ENCODE measurements at places on chromosomes 7 and 10.

- DNase-seq: no peak
These were observed 66.5 kb upstream of the SKAP2 start for GRCh38 chr7:26930845-26931244.

- no peak for DNase-seq
These were observed 6.1 kb upstream of the NCAPG2 start for GRCh38 chr7:158710651-158711102.

DNA sequence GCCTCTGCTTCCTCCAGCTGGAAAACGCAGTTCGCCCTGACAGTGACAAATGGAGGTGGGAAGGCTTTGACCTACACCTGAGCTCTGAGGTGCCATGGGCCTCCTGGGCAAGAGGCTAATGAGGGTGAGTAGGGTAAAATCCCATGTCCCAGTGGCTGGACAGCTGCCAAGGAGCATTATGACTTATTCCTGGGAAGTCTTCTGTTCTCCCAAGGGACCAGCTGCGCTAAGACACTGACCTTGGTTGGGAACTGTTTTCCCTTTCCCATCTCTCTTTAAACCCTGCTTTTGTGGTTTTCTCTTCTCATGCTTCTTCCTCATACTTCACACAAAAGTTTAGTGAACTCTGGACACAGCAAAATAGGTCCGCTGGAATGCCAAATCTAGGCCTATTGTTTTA, 72.6 kb downstream of the COPG2 start:
- DNase-seq: no peak

DNA sequence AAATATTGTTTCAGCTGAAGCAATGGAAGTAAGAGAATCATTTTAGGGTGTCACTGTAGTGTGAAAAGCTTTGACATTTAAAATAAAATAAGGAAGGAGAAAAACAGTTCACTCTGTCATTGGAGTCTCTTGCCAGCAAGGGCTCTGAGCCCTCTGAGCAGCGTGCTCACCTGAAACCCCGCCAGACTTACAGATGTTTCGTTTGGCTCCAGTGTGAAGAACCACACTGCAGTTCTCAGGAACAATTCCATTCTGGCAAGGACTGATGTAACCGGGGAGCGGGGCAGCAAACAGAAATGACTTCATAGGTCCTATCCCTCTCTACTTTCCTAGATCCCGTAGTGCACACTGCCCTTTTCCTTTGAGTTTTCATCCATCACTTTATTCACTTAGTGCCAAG, 164.3 kb downstream of the CELF2 start:
- no peak for DNase-seq

DNA sequence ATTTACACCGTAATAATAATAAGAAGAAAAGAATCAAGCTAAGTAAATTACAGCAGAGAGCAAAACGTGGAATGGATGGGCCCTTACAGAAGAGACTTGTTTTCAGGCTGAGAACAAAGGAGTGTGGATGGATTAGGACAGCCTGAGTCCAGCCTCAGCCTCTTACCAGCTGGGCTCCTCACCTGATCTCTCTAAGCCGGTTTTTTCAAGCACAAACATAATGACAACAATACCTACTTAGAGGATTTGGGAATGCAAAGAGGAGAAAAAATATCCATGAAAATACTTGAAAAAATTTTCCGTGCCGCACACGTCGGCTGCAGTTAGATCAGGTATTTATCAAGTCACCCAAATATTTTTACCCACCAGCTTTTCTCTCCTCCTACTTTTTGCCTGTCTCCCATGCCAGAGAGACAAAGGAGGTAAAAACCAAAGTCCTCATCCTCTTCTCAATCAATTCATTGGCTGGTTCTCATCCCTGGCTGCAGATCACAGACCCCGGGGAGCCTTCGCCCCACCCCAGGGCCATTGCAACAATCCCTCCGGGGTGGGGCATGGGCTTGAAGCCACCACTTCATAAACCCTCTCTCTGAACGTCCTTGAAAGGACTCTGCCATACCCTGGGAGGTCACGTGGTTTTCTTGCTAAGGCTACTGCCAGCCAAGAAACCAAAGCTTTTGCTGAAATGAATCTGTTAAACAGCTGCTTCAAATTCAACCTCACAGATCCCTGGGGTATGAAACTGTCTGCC, 29.7 kb upstream of the GTF2I start:
- no peak for DNase-seq

- no peak for DNase-seq
These were observed 23.1 kb downstream of the KCP start for GRCh38 chr7:128887169-128888038.

GRCh38 chr10:32938554-32939061, 19.4 kb downstream of the ITGB1 start:
- DNase-seq: peak; percentile 36

GRCh38 chr7:129332254-129333035, 101.8 kb upstream of the STRIP2 start:
- peak; percentile 22 for DNase-seq

DNA sequence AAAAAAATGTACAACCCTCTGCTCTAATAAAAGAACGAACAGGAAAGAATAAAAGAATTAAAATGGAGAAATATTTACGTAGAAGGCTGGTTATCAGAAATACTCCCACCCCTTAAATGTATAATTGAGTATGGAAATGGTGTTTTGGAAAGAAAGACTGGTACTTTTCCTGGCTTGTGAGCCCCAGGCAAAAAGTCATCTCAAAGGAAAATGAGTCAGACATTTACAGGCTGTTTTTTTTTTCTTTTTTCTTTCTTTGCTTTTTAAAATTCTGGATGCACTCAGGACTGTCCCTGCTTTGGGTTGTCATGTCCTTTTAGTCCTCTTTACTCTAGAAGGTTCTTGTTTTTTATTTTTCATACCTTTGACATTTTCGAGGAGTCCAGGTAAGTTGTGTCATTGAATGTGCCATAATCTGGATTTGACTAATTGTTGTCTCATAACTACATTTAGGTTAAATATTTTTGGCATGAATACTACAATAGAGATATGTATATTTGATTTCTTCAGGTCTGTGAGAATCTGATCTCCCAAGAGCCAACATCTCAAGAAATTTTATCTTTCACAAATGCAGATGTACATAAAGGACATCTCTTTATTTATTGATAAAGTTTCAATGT, 313.0 kb upstream of the GLI3 start:
- DNase-seq: no peak

DNA sequence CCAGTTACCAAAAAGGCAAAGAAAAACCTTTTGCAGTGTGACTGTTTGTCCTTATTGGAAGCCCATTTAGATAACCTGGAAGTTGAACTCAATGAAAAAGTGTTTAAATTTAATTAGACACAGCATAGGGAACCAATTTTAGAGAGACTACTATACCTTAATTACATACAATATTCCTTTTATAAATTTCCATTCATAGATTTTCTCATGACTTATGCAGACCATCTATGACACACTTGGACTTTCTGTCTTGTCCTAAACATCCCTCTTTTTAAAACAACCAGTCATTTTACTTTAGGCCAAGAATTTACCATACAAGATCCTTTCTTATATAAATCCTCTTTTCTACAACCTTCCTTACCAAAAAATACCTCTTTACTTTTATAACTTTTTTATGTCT, 61.6 kb downstream of the MTURN start:
- DNase-seq: no peak

DNA sequence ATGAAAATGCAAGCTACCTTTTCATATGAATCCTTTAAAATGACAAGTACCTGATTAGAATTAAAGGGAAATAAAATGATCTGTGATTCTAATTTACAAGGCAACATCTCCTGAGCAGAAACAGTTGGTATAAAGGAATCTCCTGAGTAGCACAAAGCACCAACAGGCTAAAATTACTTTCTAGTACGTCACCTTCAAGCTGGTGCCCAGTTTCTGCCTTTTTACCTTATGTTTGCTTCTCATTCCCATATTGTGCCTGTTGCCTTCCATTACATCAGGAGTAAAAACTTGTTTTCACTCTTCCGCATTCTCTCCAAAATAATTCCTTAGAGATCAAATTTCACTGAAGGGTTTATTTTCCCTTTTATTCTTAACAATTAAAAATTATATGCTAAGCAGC, 587.1 kb upstream of the KCND2 start:
- DNase-seq: no peak

GRCh38 chr7:126489874-126490273, 762.9 kb downstream of the GRM8 start:
- DNase-seq: no peak

- no peak for DNase-seq
These were observed 12.6 kb upstream of the YWHAG start for GRCh38 chr7:76371396-76371795.

GRCh38 chr7:323410-323809, 33.4 kb downstream of the FOXL3 start:
- no peak for DNase-seq

DNA sequence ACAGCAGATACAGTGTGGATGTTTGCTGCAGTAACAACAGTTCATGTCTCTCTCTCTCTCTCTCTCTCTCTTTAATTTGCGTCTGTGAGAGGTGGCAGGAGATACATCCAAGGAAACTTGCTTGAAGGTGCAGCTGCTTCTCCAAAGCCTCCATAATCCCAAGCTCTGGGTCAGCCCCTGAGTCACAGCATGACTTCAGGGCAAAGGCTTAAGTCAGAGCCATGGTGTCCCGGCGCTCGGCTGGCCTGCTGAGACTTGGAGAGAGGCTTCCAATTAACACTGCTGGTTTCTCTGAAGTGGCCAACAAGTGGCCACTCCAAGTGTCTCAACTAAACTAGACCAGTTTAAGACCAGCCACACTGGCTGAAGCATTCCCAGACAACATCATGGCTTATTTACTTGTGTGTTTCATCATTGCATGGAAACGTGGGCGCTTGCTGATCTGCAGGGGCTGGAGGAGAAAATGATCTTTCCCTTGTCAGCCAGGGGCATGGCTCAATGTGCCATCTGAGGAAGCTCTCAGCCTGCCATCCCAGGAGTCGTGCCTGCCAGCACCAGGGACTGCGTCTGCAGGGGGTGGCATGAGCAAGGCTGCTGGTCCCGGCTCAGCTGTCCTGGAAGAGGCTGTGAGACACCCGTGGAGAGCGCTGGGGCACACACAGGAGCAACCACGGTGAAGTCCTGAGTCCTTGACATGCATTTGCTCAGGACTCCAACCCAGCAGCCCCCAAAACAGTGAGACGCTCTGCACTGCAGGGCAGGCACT, 254.2 kb downstream of the COBL start:
- DNase-seq: no peak

GRCh38 chr10:45592926-45593325, 79.6 kb downstream of the ZFAND4 start:
- DNase-seq: no peak

DNA sequence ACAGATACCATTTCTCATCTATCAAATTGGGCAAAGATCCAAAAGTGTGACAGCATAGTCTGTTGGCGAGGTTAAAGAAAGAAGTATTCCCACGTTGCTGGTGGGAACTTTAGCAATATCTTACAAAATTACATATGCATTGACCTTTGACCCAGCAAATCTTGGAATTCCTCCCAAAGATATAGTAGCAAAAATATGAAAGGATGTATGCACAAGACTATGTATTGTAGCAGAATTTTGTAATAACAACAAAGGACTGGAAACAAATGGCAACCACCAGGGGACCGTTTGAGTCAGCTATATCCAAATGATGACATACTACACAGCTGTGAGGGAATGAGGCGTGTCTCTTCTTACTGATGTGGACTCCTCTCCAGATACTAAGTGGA, 50.2 kb downstream of the KCNH2 start:
- no peak for DNase-seq

DNA sequence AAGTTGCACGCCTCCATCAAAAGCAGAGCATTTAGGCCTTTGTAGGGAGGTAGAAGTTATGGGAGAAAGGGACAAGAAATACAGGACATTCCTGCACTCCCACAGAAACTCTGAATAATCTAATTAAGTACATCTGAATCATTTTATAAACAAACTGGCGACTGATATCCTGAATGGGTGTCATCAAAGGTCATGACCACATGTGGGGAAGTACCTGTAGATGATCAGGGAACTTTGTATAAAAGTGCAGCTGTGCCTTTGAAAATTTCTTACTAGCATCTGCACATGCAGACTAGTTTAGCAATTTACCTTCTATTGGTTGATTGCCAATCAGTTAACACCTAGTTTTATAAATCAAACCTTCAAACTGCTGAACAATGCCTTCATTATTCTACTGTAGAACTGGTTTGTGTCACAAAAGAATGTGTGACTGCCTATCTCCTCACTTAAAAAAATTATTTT, 17.1 kb downstream of the STEAP4 start:
- DNase-seq: no peak

GRCh38 chr7:151168787-151169162, 1.3 kb upstream of the GBX1 start:
- DNase-seq: no peak

DNA sequence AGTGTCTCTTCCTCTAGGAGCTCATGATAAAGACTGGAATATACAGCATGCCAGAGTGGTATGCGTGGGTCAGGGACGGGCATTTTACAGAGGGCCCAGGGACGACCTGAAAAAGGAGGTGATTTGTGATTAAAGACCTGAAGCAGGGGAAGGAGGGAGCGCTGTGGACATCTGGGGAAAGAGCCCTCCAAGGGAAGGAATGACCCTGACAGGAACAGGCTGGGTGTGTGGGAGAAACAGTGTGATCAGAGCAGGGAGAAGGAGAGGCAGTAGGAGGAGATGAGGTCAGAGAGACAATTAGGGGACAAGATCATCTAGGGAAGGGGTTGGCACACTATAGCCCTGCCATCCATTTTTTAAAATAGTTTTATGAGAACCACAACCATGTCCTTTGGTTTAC, 3.4 kb upstream of the RASSF4 start:
- no peak for DNase-seq

GRCh38 chr7:105839266-105839665, 37.1 kb downstream of the ATXN7L1 start:
- no peak for DNase-seq

DNA sequence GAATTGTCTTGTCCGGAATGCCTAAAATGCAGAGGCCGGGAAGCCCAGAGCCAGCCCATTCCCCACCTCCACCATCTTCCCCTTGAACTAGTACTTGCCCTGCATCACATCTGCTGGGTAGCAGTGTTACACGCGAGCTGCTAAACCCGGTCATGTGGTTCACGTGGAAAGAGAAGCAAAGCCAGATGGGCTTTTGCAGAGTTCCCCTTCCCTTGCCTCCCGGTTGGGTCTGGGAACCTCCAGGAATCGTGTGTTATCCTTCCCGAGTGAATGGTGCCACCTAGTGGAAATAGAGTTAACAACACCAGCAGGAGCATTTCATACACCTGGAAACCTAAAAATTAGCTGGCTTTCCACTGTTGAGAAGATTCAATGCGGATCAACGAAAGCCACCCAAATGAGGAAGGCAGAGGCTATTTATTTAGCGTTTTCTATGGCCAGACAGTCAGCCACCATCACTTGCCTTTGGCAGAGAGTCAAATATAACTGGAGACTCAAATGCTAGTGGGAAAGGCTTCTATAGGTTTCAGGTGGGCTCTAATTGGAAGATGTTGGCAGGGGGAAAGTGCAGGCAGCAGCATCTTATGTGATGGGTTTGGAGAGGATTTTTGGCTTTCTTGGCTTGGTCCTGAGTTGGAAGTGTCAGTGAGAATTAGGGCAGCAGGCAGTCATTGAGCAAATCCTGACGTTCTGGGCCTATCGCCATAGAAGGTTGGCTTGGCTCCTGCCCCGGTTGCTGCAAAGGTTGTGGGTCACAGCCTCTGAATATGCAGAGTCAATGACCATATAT, 12.9 kb upstream of the DENND2A start:
- DNase-seq: peak; percentile 34

- DNase-seq: no peak
These were observed 92.6 kb upstream of the HECTD2 start for GRCh38 chr10:91317541-91317940.

Measured in SW 1271 (cell line).